ENCODE measurements at places on chromosomes 7 and 10.

GRCh38 chr10:31071232-31072005 is 39.8 kb upstream of the ZNF438 start:
- DNase-seq: no peak

GRCh38 chr7:159280008-159280407 is 135.3 kb upstream of the VIPR2 start:
- no peak for DNase-seq

DNA sequence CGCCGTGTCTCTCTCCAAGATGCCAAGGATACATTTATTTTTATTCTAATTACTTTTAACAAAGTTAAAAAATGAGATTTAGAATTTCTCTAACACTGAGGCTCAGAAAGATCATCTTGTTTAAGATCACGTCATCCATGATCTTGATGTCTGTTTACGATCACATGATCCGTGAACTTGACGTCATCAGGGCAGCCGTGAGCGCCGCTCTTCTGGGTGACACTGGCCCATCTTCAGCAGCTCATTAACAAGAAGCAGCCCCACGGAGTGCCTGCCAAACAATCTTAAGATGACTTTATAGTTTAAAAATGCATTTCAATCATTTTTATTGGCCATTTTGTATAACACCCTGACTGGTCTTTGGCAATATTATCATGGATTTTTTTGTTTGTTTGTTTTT is 291.1 kb upstream of the PRKCQ start:
- DNase-seq: no peak

GRCh38 chr10:49592726-49593563 is 17.2 kb upstream of the SLC18A3 start:
- peak; percentile 72 for DNase-seq

DNA sequence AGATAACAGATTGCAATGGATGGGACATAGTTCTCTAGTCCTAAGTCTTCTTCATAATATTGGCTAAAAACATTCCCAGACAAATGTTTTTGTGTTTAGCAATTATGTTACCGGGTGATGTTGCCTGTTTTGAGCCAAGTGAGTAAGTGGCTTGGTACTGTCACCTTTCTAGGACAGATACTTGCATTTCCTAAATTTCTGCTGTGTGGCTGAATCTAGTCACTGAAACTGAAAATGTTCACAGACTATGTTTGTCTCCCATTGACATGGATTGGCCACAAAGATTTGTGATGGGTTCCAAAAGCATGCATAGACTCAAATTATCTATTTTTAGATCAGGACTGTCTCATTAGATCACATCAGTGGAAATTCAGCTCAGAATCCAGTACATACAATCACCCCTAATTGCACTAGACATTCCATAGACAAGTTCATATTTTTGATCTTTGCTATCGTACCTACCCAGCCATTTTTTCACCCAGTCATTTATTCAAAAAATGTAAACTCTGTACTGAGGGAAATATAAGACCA is 1222.1 kb upstream of the AUTS2 start:
- no peak for DNase-seq

GRCh38 chr10:131178521-131179331 is 132.8 kb downstream of the TCERG1L start:
- no peak for DNase-seq

DNA sequence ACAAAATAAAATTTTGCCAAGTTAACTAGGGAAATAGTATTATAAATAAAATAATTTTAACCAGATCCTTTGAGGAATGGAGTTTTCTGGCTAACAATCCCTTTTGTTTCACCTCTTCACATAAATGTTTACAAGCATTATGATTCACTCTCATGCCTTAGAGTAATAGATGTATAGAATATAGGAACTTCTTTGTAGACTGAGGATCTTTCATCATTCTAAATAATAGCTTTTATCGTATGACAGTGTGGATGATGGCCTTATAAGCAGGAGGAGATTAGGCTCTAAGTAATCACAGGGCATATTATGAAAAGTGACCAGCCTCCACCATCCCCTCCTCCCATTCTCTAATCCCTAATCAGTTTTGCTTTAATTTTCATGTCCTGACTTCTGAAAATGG is 13.5 kb downstream of the ING3 start:
- DNase-seq: no peak

- no peak for DNase-seq
Measured at GRCh38 chr10:6065835-6066234, 3.7 kb upstream of the IL2RA start.

DNA sequence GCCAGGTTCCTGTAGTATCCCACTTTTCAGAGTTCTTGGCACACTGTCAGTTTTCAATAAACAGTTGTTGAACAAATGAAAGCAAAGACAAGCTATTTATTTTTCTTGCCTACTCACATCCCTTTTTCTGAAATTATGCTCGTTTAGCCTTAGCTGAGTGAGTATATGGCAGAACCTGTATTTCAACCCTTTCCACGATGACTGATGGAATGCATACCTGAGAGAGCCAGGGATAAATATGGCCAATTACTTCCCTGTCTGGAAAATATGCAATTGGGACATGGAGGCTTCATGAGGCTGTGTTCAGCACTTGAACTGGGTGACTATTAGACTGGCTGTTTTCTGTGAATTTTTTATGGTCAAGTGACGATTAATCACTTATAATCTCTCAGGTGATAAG is 144.5 kb upstream of the POT1 start:
- DNase-seq: no peak

- peak; percentile 81 for DNase-seq
Measured at GRCh38 chr10:47024399-47025252, 113.4 kb downstream of the PTPN20 start.

- no peak for DNase-seq
Measured at GRCh38 chr7:90777886-90778285, 181.8 kb downstream of the CDK14 start.

DNA sequence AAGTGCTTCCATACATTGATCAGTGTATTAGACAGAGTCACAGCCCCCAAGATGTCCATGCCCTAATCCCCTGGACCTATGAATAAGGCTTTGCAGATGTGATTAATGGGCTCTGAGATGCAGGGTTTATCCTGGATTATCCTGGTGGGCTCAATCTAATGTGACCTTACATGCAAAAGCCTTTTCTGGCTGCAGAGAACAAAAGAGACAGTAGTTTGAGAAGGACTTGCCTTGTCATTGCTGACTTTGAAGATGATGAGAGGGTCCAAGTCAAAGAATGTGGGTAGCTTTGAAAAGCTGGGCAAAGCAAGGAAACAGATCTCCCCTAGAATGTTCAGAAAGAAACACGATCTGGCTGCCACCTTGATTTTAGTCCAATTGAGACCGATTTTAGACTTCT is 238.7 kb downstream of the CCSER2 start:
- no peak for DNase-seq
